Kidney epithelial cell (primary cell): ENCODE measurements at places on chromosomes 6 and 20. TPM values are rescaled to one million over a fixed set of nuclear protein-coding genes. Genes with fewer than 3 reads are reported as not detected.

DNA sequence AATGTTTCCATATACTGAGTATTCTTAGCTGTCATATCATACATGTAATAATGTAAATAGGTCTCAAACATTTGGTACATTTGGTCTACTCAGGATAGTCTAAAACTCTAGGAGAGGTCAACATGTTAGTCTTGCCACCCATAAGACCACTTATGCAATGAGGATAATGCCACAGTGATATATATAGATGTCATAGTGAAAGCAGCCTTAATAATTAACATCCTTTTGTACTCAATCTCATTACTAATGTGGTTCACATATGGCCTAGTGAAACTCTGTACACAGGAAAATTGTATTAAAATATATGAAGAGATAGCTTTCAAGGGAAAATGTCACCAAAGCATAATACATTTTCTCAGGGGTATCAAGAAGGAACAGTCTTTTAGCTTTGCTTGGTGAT, 577.9 kb downstream of the TFAP2B start:
- DNase-seq: no peak

GRCh38 chr6:140784573-140784972, 1348.2 kb upstream of the GJE1 start:
- DNase-seq: no peak

DNA sequence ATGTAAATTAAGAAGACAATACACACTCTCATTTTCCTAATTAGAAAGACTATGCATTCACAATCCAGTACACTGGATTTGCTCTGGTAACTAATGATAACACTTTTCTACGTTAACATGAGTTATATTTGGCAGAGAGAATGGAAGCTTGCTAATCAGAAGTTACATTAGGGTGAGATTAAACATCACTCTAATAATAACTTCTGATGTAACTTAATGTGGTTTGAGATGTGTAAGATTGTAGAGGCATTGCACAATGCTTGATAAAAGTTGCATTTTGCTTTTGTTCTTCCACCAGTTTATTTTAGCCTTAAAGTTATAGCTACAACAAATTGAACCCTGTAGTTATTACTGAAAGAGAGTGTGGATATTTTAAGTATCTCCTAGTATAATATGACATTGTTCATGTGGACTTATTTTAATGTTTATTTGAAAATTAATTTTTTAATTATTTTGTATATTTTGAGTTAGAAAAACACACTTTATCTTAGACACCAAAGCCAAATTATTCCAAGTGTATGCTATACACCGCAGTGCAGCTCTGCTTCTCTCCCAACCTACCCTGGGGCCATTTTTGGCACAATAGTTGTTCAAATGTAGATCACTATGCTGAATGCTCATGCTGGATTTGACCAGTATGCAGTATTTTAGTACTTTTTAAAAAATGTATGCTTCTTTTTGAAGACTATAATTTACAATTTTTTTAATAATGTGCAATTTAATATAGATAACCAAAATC, 143.2 kb downstream of the SLC16A10 start:
- DNase-seq: no peak

DNA sequence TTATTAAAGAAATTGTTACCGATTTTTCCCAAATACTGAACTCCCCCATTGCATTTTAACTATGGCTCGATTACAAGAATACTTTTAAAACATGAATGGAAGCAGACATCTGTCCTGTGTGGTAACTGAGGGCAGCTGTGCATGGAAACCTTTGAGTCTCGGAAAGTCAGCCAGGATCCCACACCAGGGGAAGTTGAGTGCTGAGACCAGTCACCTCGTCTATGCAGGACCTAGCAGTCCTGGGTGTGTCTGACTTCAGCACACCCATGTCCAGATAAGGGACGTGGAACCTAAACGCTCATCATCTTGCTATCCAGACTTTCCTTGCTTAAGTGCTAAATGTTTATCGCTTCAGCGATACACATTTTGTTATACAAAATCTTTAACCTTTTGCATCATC, 6.1 kb downstream of the RIN2 start:
- DNase-seq: no peak

- no peak for DNase-seq
These were observed 103.8 kb upstream of the FLRT3 start for GRCh38 chr20:14441201-14441600.

GRCh38 chr6:127522714-127523113, 3.6 kb upstream of the MTCL3 start:
- DNase-seq: no peak

DNA sequence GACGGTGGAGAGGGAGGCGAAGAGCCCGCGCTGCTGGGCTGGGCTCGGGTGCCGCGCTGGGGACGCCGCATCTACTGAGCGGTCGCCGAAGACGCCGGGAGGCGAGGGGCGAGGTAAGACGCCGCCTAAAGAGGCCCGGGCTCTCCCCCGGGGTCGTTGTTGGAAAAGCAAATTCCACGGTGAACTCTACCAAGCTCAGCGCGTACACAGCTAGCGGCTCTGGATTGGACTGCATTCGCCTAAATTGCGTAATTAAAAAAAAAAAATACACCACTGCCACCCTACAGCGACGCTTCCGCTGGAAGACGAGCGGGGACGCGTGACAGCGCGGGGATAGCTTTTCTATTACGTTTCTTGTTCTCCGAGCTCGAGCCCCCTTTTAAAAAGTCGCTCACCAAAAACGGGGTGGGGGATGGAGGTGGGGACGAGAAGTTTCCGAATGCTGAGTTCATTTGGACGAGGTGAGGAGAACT, 92.0 kb upstream of the PRDM1 start:
- DNase-seq: no peak

DNA sequence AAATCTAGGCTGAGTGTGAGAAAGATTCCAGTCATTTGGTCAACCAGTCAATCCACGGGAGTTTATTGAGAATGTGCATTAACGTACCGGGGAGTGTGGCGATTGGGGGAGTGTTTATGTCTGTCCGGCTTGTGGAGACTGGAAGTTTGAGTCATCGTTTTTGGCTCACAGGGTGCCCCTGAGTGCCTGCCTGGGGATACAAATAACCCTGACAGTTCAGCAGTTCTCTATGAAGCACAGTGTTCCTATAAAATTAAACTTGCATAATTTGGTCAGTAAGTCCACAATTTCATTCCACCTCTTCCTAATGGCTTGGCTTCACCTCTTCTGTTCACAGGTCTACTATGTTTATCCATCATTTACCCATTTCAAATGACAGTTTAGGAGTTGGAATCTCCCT, 72.6 kb upstream of the PLEKHG1 start:
- DNase-seq: no peak

DNA sequence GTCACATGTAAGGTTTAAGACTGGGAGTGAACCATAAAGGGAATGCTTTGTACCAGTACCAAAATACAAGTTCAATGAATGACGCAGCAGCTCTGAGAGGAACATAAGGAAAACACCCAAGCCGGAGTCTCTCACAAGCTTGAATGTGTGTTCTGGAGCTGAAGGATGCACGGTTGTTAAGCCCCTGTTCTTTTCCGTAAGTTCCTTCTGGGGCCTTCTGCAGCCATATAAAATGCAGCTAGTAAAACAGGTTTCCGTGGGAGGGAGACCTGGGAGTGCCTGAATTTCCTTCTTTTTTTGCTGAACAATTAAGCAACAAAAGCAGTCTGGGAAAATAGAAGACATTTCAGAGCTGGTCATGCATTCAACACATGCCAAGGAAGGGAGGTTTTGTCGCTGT, 73.2 kb upstream of the JAG1 start:
- no peak for DNase-seq

GRCh38 chr6:47483853-47484546, 6.4 kb downstream of the CD2AP start:
- DNase-seq: no peak

- no peak for DNase-seq
These were observed 46.7 kb downstream of the SERAC1 start for GRCh38 chr6:158121335-158121734.

GRCh38 chr20:32232326-32232886, 24.7 kb downstream of the POFUT1 start:
- no peak for DNase-seq

The HSPA1L gene
- total RNA-seq: 0.46 and 1.1 TPM in 2 replicates

The HSPA12B gene
- total RNA-seq: 0.08 and 0.68 TPM in 2 replicates

The MTFR2 gene
- 1.6 and 4.6 TPM in 2 replicates for total RNA-seq

The TSPO2 gene
- total RNA-seq: not detected in 2 replicates

The ZNF831 gene
- total RNA-seq: not detected in 2 replicates

The DUSP15 gene
- total RNA-seq: 4.1 and 4.5 TPM in 2 replicates

The HAO1 gene
- total RNA-seq: not detected in 2 replicates
